Hematopoietic multipotent progenitor cell treated with erythropoietin and hydrocortisone succinate and interleukin-3 and kit ligand, for 8 days (in vitro differentiated cells): ENCODE measurements at places on chromosomes 1 and 21.

DNA sequence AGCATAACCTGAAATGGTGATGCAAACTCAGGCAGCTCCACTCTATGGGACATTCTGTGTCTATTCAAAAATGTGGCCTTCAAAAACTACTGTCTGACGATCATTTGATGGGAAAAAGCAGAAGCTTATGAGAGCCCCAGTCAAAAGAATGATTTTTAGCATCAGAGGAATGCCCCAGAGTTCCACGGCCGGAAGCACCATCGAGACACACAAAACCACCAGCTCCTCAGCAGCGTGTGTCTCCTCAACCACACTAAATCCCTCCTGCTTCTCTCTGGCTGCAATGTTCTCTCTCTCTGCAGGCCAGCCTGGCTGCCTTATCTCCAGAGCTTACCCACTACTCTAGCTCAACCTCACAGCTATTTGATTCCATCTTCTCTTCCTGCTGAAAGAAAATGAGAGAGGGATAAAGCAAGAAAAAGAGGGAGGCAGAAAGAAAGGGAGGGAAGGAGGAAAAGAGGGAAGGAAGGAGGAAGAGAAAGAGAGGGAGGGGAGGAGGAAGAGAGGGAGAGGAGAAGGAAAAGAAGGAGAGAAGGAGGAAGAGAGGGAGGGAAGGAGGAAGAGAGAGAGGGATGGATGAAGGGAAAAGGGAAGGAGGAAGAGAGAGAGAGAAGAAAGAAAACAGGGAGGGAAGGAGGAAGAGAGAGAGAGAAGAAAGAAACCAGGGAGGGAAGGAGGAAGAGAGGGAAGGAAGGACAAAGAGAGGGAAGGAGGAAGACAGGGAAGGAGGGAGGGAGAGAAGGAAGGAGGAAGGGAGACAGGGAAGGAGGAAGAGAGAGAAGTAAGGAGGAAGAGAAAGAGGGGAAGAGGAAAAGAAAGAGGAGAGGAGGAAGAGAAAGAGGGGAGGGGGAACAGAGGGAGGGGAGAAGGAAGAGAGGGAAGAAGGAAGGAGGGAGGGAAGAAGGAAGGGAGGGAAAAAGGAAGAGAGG, 33.5 kb upstream of the LAPTM5 start:
- no peak for DNase-seq

GRCh38 chr21:42320791-42321190, 5.6 kb upstream of the TFF3 start:
- no peak for DNase-seq

DNA sequence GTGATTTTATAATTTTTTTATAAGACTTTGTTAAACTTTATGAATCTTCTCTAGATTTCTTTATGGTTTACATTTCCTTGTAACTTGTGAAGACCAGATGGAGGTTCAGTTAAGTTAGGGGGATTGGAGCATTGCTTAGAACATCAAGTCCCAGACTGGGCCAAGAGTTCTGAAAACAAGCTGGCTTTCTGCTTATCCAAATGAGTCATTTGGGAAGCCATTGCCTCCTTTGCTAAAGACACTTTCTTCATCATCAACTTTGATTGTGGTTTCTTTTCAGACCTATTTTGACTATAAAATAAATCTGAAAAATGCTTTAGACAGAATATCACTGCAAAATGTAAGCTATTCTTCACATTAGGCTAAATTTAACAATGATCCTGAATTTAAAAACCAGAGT, 446.8 kb downstream of the USP25 start:
- DNase-seq: no peak

- DNase-seq: peak; percentile 25
Observed at GRCh38 chr1:18950401-18951026, 6.0 kb downstream of the IFFO2 start.

- no peak for DNase-seq
Observed at GRCh38 chr1:6599141-6599975, 3.3 kb downstream of the KLHL21 start.

DNA sequence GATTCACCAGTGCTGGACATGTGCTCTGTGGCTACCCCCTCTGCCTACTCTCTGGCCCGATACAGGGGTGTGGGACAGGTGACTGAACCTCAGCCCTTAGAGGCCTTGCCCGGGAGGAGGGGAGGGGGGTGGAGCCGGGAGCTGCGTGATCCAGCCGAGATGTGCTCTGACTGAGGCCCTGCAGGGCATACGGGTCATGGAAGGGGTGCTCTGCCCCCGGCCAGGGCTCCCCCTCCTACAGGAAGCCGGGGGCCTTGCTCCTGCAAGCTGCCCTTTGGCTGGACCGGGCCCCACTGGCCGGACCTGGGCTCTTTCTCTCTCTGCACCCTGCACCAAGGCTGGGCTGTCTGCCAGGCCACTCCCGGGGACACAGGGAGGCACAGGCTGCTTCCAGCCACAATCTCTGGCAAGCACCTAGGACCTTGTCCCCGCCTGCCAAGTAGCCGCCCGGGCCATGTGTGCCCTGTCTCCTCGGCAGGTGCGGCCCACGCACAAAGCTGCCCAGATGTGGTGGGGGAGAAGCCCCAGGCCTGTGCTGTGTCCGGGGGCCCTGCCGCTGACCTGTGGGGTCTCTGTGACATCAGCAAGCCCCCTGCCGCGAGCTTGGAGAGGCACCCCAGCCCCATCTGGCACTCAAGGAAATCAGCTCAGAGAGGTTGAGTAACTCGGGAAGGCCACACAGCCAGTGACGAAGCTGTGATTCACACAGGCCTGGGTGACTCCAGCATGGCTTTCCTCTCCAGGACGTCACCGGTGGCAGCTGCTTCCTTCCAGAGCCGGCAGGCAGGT, 1.5 kb downstream of the SCNN1D start:
- DNase-seq: no peak

DNA sequence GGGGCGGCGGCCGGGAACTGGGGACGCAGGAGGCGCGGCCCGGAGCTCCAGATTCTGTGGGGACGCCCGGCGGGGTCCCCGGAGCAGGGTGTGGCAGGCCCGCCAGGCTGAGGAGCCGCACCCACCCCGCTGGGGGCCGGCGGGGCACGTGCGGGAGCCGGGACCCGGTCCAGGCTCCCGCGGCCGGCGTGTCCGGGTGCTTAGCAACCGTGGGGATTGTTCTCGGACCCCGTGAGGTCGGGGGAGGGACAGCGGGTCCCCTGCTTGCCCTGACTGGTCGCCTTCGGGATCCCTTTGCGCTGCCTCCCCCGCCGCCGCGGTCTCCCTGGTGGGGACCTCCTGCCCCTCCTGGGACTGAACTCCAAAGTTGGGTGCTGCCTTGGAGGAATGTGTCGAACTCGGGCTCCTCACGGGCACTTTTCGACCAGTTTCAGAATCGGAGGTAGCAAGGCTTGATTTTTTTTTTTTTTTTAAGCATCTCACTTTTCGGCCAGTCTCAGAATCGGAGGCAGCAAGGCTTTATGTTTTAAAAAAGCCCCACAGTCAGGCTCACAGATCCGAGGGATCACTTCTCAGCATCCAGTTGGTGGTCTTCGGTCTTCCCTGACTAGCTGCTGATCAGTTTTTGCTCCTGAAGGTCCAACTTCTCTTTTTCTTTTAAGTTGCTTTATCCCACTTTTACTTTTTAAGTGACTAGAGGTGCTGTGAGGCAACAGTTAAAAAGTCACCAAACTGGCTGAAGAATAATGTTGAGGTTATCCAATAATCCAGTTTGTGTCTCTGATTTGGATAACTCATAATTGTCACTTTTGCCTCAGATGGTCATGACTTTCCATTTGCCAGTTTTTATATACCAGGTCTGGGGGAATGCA, 648 bp downstream of the FAM76A start:
- peak; percentile 4 for DNase-seq

GRCh38 chr1:53086491-53087070, 24.6 kb downstream of the PODN start:
- no peak for DNase-seq

GRCh38 chr1:89686520-89686919, 53.6 kb downstream of the LRRC8C start:
- no peak for DNase-seq

GRCh38 chr1:3012456-3013291, 8.6 kb upstream of the ACTRT2 start:
- DNase-seq: peak; percentile 10

DNA sequence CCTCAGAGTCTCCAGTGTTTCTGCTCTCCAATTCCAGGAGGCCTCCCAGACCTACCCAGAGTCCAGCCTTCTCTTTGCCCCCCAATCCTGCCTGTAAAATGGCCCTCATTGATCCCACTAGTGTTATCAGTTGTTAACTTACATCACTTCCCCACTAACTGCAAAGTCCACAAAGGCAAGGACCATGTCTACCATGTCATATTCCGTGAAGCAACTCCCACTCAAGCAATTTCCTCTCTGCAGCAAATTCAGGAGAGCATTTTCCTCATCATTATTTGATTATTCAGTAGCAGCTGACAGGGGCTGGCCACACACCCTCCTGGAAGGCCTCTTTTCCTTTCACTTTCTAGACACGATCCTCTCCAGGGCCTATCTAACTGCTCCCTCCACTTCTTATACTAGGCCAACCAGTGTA, 153.5 kb downstream of the RERE start:
- no peak for DNase-seq

DNA sequence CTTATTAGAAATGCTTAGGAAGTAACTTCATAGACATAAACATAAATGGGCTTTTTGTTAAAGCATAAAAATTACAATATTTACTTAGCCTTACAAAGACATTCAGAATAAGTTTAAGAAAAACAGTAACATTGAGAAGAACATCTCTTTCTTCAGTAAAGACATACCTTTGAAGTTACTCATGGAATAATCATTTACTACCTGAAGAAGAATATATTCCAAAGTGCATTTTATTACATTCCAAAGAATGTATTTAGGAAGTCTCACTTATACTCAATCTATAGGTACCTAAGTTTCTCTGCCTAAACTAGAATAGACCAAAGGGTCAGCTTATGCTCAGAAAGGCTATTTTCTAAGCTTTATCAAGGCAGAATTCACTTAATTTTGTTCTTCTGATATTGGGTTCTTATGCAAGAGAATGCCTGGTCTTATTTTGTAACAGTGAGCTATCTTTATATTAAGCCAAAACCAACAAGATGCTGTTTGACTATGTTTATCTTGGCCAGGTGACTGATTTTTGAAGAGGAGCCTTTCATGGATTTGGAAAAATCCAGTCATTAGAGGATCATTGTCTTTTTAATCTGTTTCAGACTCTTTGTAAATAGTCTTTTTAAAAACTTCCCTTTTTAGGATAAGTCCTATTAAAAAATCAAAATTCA, 110.1 kb downstream of the OLFML2B start:
- no peak for DNase-seq

- DNase-seq: peak; percentile 13
Observed at GRCh38 chr1:247415423-247416361, at the start of gene NLRP3. Gene NLRP3, plus strand, starts transcription at chr1:247416173. Its CDS starts 2,628 bp downstream, at chr1:247418801.

DNA sequence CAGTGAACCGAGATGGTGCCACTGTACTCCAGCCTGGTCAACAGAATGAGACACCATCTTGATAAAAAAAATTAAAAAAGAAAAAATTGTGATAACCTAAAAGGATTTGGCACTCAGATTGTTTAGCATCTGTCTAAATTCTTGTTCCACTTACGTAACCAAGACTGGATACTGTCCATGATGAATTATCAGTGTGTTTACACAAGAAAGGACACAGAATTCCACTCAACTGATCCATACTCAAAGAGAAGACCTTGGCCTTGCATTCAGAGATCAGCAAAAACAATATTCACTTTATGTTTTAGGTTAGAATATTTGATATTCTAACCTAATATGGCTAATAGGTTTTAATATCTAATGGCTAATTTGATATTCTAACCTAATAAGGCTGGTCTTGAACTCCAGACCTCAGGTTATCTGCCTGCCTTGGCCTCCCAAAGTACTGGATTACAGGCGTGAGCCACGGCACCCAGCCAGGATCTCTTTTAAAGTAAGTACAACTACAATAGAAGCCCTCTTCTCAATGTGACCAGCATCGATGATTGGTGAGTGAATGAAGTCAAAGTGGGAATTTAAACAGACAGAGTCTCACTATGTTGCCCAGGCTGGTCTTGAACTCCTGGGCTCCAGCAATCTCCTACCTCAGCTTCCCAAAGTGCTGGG, 43.1 kb upstream of the COX20 start:
- DNase-seq: no peak

DNA sequence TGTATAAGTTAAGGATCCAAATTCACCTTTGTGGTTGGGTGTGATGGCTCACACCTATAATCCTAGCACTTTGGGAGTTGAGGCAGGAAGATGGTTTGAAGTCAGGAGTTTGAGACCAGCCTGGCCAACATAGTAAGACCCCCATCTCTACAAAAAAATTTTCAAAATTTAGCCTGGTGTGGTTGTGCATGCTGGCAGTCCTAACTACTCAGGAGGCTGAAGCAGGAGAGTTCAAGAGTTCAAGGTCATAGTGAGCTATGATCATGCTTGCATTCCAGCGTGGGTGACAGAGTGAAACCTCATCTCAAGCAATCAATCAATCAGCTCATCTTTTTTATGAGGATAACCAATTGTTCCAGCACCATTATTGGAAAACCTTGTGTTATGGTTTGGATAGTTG, 16.5 kb upstream of the SLC1A7 start:
- DNase-seq: no peak

- no peak for DNase-seq
Observed at GRCh38 chr1:245645406-245645805, 490.6 kb downstream of the KIF26B start.

GRCh38 chr1:63937461-63938022, 163.7 kb downstream of the ROR1 start:
- no peak for DNase-seq

DNA sequence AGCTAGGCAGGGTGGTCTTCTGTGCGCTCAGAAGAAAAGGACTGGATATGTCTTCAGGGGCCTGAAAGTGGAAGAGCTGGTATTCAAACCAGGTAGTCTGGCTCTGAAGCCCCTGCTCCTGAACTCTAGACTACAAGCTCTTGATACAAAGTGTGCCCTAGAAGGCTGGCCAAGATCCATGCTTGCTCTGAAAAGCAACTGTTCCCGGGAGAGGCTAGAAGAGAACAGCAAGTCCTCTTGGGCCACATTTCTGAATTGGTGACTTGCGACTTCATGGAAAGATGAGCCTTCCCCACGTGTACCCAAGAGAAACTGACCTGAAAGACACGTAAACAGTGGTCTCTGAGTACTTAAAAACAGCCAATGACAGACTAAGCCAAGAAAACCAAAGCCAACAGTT, 123.3 kb upstream of the GRIK3 start:
- DNase-seq: no peak

- no peak for DNase-seq
Observed at GRCh38 chr1:76371941-76372340, 297.4 kb downstream of the ST6GALNAC3 start.
